ENCODE measurements at places on chromosomes 5 and 9.

DNA sequence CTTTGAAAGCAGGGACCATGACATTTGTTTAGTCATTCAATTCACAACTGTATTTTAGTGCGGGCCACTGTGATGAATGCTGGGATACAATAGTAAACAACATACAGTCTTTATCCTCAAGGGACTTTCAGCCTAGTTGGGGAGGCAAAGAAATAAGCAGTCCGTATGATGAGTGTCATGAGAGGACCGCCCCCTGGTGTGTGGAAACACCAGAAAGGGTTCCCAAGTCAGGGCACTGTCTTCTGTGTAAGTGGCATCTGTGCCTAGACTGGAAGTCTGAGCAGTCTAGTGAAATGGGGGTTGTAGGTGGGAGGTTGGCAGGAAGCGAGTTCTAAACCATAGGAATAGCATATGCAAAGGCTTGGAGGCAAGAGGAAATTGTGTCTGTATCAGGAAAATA is 6.8 kb downstream of the C9orf43 start:
- no peaks in the 10 kb centered on the region for H3K36me3 ChIP-seq
- no peak for DNase-seq
- no peaks in the 10 kb centered on the region for H3K4me1 ChIP-seq

- peak overlapping the region; percentile 63 for H3K27ac ChIP-seq
- no peak for DNase-seq
- no peaks in the 10 kb centered on the region for H3K36me3 ChIP-seq
- no peaks in the 10 kb centered on the region for H3K27me3 ChIP-seq
- H3K4me3 ChIP-seq: no peak overlapping the region
- no peaks in the 10 kb centered on the region for H3K4me1 ChIP-seq
Measured at GRCh38 chr5:2094616-2094995, 211.9 kb upstream of the IRX4 start.

DNA sequence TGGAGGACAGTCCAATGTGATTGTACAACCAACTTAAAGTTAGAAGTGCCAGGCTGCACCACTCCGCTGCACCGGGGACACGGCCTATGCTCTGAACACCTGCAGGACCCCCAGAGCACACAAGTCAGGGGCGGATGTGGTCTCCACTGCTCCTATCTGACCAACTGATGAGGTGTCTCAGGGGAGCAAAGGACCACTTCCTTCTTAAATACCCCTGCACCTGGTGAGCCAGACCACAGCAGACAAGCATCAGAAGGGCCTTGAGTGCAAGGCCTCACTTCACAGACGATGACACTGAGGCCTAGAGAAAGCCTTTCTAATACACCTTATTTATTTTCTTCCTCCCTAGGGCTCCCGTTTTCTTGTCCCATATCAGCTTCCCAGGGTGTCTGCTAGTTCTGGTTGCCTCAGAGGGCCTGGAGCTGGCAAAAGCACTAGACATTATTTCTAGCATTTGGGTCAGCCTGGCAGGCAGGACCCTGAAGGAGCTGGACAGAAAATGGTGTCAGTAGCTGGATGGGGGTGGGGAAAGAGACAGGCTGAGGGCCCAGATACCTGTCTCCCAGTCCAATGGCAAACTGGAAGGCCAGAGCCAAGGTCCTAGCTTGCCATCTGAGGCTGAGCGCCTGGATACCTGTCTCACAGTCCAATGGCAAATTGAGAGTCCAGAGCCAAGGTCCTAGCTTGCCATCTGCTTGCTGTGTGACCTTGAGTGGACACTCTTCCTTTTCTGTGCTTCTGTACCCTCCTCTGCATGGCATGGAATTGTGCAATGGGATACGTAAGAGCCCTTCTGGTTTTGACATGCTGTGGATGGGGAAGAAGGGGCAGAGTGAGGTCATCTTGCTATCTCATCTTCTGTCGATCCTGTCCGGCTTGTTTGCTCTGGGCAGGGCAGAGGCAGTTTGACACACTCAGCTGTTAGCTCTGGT is 9.0 kb downstream of the CCDC69 start:
- no peaks in the 10 kb centered on the region for H3K4me1 ChIP-seq
- no peak overlapping the region for H3K27ac ChIP-seq
- no peak overlapping the region for H3K4me3 ChIP-seq
- no peaks in the 10 kb centered on the region for H3K27me3 ChIP-seq

DNA sequence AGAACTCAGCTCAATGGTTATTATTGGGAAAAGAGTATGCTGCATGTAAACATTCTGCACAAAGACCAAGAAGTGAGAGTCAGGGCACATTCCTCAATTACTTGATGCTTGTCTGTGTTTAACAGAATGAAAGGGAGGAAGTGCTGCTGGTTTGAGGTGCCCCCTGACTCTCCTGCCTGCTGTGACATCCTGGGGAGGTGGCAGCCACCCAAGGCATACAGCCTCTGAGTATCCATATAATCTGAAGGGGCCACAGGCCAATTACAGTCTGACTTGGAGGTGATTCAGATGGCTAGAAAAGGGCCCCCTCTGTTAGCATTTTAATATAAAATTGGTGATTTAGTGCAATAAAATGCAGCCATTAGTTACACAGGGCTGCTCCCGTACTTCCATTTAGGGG is 313.8 kb downstream of the ASTN2 start:
- no peak for DNase-seq
- H3K27ac ChIP-seq: no peak overlapping the region
- H3K27me3 ChIP-seq: no peaks in the 10 kb centered on the region

GRCh38 chr9:129731477-129732085 is 21.3 kb downstream of the PTGES start:
- no peaks in the 10 kb centered on the region for H3K27me3 ChIP-seq
- H3K36me3 ChIP-seq: no peaks in the 10 kb centered on the region
- H3K27ac ChIP-seq: no peak overlapping the region
- no peak overlapping the region for H3K4me3 ChIP-seq
- DNase-seq: no peak
- no peaks in the 10 kb centered on the region for H3K4me1 ChIP-seq

DNA sequence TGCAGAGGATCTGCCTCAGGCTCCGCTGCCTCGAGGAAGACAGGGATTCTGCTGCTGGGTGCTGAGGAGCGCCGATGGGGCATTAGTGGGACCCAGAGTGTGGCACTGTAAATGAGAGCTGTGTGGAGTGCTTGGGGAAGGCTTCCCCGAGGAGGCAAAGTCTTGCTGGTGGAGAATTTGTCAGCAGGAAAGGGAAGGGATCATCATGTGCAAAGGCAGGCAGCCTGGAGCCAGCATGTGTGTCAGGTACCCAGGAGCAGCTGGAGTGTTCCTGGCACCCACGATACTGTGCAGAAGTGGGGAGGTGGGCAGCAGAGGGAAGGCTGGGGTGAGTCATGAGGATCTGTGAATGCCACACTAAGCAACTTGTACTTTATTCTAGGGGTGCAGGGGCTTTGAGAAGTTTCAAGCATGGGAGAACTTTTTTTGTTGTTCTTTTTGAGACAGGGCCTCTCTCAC is 12.3 kb downstream of the B4GALT7 start:
- DNase-seq: no peak
- no peak overlapping the region for H3K4me3 ChIP-seq
- no peaks in the 10 kb centered on the region for H3K36me3 ChIP-seq
- no peaks in the 10 kb centered on the region for H3K27me3 ChIP-seq
- H3K27ac ChIP-seq: no peak overlapping the region

DNA sequence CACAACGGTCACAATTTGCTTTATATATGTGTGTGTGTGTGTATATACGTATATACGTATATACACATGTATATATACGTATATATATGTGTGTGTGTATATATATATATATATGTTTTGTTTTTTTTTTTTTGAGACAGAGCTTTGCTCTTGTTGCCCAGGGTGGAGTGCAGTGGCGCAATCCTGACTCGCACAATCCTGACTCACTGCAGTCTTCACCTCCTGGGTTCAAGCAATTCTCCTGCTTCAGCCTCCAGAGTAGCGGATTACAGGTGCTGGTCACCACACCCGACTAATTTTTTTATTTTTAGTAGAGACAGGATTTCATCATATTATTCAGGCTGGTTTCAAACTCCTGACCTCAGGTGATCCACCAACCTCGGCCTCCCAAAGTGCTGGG is 3.1 kb downstream of the RNF38 start:
- no peak overlapping the region for H3K4me3 ChIP-seq
- H3K27me3 ChIP-seq: no peaks in the 10 kb centered on the region
- no peak overlapping the region for H3K27ac ChIP-seq
- peaks cover 4% of the 10 kb centered on the region for H3K4me1 ChIP-seq
- no peak for DNase-seq
- H3K36me3 ChIP-seq: no peaks in the 10 kb centered on the region

GRCh38 chr5:96096724-96097123 is 135.1 kb upstream of the ELL2 start:
- H3K27me3 ChIP-seq: no peaks in the 10 kb centered on the region
- no peak overlapping the region for H3K4me3 ChIP-seq
- no peaks in the 10 kb centered on the region for H3K36me3 ChIP-seq
- H3K4me1 ChIP-seq: no peaks in the 10 kb centered on the region
- DNase-seq: no peak
- no peak overlapping the region for H3K27ac ChIP-seq

DNA sequence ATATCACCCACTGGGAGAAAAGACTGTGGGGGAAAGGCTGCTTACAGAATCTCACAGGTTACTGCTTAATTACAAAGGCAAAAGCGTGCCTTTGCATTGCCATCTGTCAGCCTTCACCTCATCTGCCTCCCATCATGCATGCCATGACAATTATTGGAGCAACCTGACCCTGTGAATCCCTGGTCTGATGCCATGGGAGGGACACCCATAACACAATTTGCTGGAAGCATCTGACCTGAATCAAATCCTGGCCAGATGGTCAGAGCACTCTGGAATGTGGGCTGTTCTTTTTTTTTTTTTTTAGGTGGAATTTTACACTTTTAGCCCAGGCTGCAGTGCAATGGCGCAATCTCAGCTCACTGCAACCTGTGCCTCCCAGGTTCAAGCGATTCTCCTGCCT is 11.6 kb upstream of the RETREG1 start:
- H3K27me3 ChIP-seq: no peaks in the 10 kb centered on the region
- no peak for DNase-seq
- no peaks in the 10 kb centered on the region for H3K36me3 ChIP-seq
- no peaks in the 10 kb centered on the region for H3K4me1 ChIP-seq

DNA sequence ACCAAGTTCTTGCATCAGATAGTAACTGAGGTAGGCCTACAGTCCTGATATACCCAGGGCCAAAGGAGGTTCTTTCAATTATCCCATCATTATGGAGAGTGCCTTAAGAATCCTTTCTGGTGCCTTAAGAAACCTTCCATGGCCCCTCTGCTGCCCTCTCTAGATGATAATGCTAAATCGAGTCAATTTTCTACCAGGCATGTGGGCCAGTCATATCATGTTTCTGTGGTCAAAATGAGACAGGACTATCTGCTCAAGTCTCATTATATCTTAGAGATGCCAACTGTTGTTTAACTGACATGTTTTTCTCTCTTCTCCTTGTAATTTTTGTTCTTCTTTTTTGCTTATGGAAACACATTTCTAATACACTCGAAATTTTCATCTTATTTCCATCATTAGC is 127.6 kb downstream of the EDIL3 start:
- H3K36me3 ChIP-seq: no peaks in the 10 kb centered on the region
- H3K4me1 ChIP-seq: no peaks in the 10 kb centered on the region
- no peak overlapping the region for H3K4me3 ChIP-seq
- DNase-seq: no peak

GRCh38 chr5:74798977-74799911 is 32.2 kb downstream of the NSA2 start:
- no peaks in the 10 kb centered on the region for H3K36me3 ChIP-seq
- H3K27me3 ChIP-seq: no peaks in the 10 kb centered on the region
- H3K27ac ChIP-seq: no peak overlapping the region
- H3K4me1 ChIP-seq: no peaks in the 10 kb centered on the region
- no peak overlapping the region for H3K4me3 ChIP-seq
- DNase-seq: no peak

GRCh38 chr9:124197177-124198095 is 60.3 kb upstream of the NEK6 start:
- H3K4me1 ChIP-seq: no peaks in the 10 kb centered on the region
- H3K4me3 ChIP-seq: no peak overlapping the region
- no peak overlapping the region for H3K27ac ChIP-seq
- no peaks in the 10 kb centered on the region for H3K27me3 ChIP-seq
- DNase-seq: no peak
- no peaks in the 10 kb centered on the region for H3K36me3 ChIP-seq

DNA sequence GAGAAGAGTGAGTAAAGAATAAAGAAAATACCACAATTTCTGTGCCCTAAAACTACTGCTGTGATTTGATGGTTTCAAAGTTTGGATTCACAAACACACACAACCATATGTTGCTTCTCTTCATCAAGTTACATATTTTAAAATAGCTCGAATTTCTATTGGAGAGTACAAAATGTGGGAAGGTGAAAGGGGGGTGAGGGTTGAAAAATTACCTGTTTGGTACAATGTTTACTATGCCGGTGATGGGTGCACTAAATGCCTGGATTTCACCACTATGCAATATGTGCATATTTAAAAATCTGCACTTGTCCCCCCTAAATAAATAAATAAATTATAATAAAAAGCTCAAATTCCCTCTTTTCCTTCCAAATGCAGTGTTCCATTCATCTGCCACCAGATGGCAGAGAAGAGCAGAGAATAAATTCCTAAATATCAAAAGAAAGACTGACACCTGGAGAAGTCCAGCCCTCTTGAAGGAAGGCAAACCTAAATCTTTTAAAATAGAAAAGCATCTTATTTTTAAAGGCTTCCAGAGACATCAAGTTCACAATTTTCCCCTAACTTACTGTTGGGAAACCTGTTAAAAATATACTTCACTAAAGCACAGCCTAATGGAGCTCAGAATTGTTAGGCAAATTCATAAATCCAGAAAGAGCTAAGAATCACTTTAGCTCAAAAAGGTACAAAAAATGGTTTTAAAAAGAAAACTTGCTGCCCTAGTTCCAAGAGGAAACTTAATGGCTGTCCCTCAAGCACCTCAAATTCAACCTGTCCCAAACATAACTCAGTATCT is 24.8 kb upstream of the HNRNPA0 start:
- H3K4me1 ChIP-seq: no peaks in the 10 kb centered on the region
- no peaks in the 10 kb centered on the region for H3K36me3 ChIP-seq
- no peaks in the 10 kb centered on the region for H3K27me3 ChIP-seq
- no peak overlapping the region for H3K27ac ChIP-seq
- DNase-seq: no peak

- no peak for DNase-seq
- no peaks in the 10 kb centered on the region for H3K27me3 ChIP-seq
- no peak overlapping the region for H3K27ac ChIP-seq
- no peak overlapping the region for H3K4me3 ChIP-seq
Measured at GRCh38 chr5:157189223-157189622, 8.6 kb downstream of the ITK start.

GRCh38 chr9:105264380-105264779 is 19.9 kb downstream of the SLC44A1 start:
- no peaks in the 10 kb centered on the region for H3K36me3 ChIP-seq
- H3K4me3 ChIP-seq: no peak overlapping the region
- H3K27me3 ChIP-seq: no peaks in the 10 kb centered on the region
- DNase-seq: no peak
- H3K4me1 ChIP-seq: no peaks in the 10 kb centered on the region

Measured in prostate gland (tissue), 2 donors.